Omental fat pad (tissue), 4 donors: ENCODE measurements at places on chromosomes 5 and 9. TPM values are rescaled to one million over a fixed set of nuclear protein-coding genes. Genes with fewer than 3 reads are reported as not detected.

DNA sequence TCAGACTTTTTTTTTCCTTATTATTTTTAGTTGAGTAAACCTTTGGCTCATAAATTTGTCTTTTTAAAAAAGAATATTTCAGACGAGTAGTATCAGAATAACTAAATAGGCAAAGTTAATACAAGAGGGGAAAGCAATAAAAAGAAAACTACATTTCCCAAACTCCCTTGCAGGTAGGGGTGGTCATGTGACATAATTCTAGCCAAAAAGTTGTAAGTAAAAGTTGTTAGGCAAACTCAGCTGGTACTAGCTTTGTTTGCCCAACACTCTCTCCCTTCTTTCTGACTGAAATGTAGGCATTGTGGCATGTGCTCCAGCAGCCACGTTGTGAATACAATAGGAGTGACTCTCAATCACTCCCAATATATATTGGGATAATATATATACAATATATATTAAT lies 20.9 kb downstream of the GIN1 start:
- DNase-seq: no peak

DNA sequence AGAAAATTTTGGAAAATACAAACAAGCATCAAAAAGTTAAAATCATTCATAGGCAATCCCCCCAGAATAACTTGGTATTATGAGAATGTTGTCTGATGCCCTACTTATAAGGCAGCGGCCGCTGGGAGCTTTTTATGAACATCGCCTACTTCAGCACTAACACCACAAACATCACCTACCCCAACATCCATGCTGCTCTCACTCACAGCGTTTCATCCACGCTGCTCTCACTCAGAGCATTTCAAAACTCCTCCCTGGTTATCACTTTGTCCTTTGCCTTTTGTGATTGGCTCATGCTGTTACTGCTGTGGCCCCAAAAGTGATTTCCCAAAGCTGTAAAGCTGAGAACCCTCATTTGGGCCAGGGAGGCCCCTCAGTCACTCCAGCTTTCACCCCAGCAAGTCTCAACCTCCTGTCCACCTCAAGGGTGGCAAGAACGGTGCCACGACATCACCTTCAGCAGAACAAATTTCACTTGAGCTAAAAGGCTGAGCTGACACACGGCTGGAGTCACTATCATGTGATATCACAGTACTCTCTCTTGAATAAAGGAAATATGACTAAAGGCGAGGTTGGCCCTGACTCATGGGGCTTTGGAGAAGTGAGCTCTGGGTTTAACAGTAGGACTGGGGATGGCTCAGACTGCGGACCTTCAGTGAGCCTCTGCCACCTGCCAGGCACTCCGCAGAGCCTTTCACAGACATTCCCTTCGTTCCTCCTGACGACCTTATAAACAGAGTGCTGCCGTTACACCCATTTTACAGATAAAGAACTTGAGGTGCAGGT lies 25.2 kb downstream of the SHC3 start:
- DNase-seq: no peak

DNA sequence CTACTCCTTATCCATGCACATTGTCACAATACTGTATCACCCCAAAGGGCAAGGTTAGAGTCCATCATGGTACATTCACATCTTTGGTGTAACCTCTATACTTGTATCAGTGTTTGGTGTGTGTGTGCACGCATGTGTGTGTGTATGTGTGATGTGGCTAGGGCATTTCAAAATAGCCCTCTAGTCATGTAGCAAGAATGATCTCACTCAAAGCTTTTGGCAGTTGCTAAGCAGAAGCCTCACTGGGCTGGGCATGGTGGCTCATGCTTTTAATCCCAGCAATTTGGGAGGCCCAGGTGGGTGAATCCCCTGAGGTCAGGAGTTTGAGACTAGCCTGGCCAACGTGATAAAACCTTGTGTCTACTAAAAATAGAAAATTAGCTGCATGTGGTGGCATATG lies 245.3 kb downstream of the ADGRV1 start:
- no peak for DNase-seq

GRCh38 chr5:109575506-109575905 lies 114.2 kb upstream of the MAN2A1 start:
- no peak for DNase-seq

GRCh38 chr9:120438111-120438510 lies 141.9 kb downstream of the CDK5RAP2 start:
- no peak for DNase-seq

Gene AK1
- 28.5 TPM for total RNA-seq
